Activated CD4-positive, alpha-beta T cell treated with anti-CD3 and anti-CD28 coated beads, Interleukin-2, amount 10 ng/mL, durations not matched to agents 7 days and 5 days (primary cell): ENCODE measurements at places on chromosomes 6 and 20.
A peak's percentile ranks its signal among the peaks of the same experiment; 100 is the strongest.

DNA sequence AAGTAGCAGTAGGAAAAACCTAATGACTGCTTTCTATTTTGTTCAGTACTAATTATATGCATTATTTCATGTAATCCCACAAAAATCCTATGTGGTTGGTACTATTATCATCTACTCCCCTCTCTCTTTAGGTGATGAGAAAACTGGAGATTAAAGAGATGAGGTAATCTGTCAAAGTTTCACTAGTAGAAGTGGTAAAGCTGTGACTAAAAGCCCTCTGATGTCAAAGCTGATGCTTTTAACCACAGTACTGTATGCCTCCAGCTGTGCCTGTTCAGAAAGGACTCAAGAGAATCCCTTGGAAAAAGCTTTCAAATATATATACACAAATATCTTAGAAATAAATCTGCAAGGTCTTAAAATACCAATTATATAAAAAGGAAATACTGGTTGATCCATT lies 38.0 kb downstream of the PHIP start:
- H3K36me3 ChIP-seq = peaks cover 61% of the 10 kb centered on the region
- no peak overlapping the region for H3K4me3 ChIP-seq
- H3K27me3 ChIP-seq = no peaks in the 10 kb centered on the region
- no peak for DNase-seq

GRCh38 chr20:47677635-47678453 lies 107.4 kb downstream of the SULF2 start:
- no peaks in the 10 kb centered on the region for H3K36me3 ChIP-seq
- H3K27me3 ChIP-seq = no peaks in the 10 kb centered on the region
- H3K4me1 ChIP-seq = no peaks in the 10 kb centered on the region

DNA sequence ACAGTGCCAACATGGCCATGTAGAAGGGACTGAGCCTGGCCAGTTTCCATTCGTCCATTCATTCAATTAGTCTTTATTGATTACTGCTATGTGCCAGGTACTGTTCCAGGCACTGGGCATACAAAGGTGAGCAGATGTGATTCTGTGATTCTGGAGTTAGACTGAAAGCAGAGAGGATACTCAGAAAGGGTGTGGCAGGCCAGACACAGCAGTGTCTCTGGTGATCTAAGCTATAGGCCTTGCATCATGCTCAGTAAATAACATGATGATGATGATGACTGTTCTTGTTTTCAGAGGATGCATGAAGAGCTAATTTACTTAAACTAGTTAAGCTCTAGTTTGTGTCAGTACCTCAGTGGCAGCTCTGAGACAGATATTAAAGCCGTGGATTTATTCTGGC lies 31.4 kb upstream of the FUCA2 start:
- no peaks in the 10 kb centered on the region for H3K27me3 ChIP-seq
- no peak for DNase-seq
- H3K4me3 ChIP-seq = no peak overlapping the region
- H3K27ac ChIP-seq = peak overlapping the region; percentile 75
- peaks cover 84% of the 10 kb centered on the region for H3K4me1 ChIP-seq

- H3K36me3 ChIP-seq = peaks cover 2% of the 10 kb centered on the region
- H3K27ac ChIP-seq = no peak overlapping the region
- H3K4me1 ChIP-seq = no peaks in the 10 kb centered on the region
- peak; percentile 50 for DNase-seq
- no peak overlapping the region for H3K4me3 ChIP-seq
- H3K27me3 ChIP-seq = no peaks in the 10 kb centered on the region
Measured at GRCh38 chr20:3563548-3564177, 92.8 kb downstream of the ATRN start.

DNA sequence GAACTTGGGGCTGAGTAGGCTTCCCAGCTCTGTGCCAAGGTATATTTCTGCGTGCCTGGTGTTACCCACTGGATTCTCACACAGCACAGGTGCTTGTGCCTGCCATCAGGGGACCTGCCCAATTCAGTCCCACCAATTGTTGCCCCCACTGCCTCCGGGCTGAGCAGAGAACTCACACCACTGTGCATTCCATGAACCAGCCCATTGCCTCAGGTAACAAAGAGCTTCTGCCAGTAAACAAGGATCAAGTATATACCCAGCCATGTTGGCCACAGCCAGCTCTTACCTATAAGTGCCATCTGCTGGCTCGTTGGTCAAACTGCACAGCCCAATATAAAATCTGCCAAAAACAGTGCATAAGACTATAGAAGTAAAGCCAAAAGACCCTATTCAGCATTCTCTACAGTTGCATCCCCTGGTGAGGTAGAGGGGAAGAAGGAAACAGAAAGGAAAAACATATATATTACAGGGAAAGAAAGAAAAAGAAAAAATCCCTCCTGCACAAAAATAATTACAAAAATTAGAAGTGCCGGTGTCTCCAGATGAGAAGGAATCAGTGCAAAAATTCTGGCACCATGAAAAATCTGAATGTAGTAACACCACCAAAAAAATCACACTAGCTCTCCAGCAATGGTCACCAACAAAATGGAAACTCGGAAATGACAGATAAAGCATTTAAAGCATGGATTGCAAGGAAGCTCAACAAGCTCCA lies 241.4 kb downstream of the IBTK start:
- H3K4me3 ChIP-seq = no peak overlapping the region
- H3K36me3 ChIP-seq = no peaks in the 10 kb centered on the region
- no peak overlapping the region for H3K27ac ChIP-seq
- no peak for DNase-seq
- H3K4me1 ChIP-seq = no peaks in the 10 kb centered on the region

DNA sequence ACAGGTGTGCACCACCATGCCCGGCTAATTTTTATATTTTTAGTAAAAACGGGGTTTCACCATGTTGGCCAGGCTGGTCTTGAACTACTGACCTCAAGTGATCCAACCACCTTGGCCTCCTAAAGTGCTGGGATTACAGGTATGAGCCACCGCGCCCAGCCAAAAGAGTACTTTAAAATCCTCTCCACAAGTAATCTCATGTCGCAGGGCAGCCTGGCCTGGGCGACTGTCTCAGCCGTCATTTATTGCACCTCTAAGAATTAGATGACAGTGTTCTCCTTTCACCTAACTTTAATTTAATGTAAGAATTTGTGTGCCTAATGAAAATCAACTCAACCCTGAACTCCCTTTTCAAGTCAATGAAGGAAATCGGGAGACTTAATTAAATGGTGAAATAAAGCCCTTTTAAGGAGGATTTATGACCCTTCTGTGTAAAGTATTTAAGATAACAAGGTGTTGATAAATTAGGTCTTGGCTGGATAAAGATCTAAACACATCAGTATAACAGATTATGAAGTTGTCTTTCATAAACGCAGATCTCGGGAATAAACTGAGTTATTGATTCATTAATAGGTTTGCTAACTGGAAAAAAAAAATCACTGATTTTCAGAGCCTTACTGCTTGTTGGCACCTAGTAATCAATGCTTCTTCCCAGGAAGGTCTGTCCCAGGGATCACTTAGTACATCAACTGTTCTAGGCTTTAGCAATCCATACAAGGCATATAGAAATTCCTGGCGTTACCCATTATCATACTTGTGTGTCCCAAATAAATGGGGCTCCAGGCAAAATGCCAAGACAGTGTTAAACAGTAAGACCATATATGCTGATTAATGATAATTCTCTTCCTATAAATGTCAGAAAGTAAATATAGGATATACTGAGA lies 209.3 kb downstream of the GMDS start:
- no peak for DNase-seq
- H3K27me3 ChIP-seq = peaks cover 7% of the 10 kb centered on the region
- H3K4me3 ChIP-seq = no peak overlapping the region
- H3K27ac ChIP-seq = no peak overlapping the region

DNA sequence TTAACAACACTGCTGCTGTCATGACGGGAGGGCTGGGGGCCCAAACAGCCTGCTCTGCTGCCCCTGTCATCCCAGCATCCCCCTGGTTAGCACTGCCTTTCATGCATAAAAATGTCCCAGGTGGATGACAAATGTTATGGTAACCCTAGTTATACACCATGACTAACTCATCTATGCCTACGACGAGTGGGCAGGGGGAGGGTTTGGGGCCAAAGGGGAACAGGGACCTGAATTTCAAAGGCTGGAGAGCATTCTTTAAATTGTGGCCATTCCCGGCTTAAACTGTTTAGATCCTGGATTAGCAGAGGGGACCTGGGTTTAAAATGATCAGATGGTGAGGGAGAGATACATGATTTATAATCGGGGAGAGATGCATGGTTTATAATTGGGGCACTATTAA lies 24.4 kb downstream of the GNAS-AS1 start:
- no peak for DNase-seq
- H3K27ac ChIP-seq = no peak overlapping the region
- no peaks in the 10 kb centered on the region for H3K4me1 ChIP-seq
- H3K36me3 ChIP-seq = peaks cover 4% of the 10 kb centered on the region

DNA sequence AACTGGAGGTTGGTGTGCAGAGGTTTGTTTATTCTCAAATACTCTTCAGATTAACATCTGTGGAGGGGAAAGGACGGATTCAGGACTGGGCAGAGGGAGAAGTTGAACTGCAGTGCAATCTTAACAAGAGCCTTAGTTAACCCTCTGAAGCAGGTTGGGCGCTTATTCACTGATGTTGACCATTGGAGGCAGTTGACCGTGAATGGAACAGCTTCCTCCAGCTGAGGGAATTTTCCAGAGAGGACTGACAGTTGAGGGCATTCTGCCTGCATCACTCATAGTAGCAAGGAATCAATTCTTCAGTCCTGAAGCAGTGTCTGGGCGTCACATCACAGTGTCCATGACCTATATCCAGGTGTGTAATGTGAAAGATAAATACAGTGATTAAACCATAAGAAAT lies 80.9 kb downstream of the PLCB4 start:
- H3K27me3 ChIP-seq = no peaks in the 10 kb centered on the region
- no peaks in the 10 kb centered on the region for H3K4me1 ChIP-seq
- no peaks in the 10 kb centered on the region for H3K36me3 ChIP-seq

GRCh38 chr6:168926306-168926705 lies 327.3 kb downstream of the THBS2 start:
- H3K4me3 ChIP-seq = no peak overlapping the region
- no peaks in the 10 kb centered on the region for H3K4me1 ChIP-seq
- H3K27me3 ChIP-seq = no peaks in the 10 kb centered on the region
- DNase-seq = no peak
- no peaks in the 10 kb centered on the region for H3K36me3 ChIP-seq

DNA sequence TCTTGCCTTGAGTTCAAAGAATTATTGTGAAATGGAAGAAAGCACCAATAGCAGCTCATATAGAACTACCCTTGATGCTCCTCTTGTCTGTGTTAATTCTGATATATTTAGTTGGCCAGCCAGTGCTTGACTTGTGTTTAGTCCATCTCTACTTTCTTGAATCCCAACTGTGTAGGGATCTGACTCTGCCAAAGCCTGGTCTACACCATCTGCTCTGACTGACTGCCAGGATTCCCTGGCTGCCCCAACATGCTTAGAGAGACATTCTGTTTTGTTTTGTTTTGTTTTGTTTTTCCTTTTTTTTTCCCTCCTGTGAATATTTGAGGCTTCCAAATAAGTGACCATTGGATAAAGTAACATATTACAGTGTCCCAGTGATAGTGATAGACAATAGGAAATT lies 953.7 kb upstream of the MANEA start:
- no peaks in the 10 kb centered on the region for H3K27me3 ChIP-seq
- H3K36me3 ChIP-seq = no peaks in the 10 kb centered on the region
- no peak overlapping the region for H3K27ac ChIP-seq
- no peaks in the 10 kb centered on the region for H3K4me1 ChIP-seq

DNA sequence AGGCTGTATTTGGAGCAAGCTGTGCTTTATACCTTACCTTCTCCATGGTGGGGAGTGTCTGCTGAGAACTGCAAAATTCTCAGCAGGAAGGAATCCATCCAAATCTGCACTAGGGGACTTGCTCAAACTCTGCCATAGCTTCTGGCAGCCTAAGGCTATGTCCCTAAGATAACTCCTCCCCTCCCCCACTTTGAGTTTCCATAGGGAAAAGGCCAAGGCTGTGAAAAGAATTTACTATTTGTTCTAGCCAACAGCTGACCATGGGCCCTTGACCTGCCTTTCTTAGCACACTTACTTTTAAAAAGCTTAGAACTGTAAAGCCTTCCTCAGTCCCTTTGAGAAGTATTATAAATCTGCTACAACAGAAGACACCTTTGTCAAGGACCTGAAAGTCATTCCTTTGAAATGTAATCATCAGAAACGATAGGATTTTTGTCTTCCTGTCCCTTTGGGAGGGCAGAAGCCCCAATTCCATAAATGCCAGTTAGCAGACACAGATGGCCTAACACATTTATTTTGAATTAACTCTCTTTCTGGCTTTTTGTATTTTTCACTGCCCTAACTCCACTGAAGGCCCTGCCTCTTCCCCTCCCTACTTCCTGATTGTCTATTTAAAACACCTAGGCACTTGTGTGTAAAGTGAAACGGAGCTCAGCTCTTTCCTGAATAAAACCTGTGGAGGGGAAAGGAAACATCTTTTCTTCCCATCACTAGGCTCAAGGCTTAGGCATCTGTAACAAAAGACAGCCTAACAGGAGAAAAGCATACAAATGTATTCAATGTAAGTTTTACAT lies 157.1 kb downstream of the AKAP7 start:
- no peaks in the 10 kb centered on the region for H3K36me3 ChIP-seq
- H3K4me1 ChIP-seq = peaks cover 11% of the 10 kb centered on the region
- no peak for DNase-seq
- no peaks in the 10 kb centered on the region for H3K27me3 ChIP-seq

- no peaks in the 10 kb centered on the region for H3K27me3 ChIP-seq
- no peak overlapping the region for H3K27ac ChIP-seq
- no peak overlapping the region for H3K4me3 ChIP-seq
- peaks cover 53% of the 10 kb centered on the region for H3K4me1 ChIP-seq
- H3K36me3 ChIP-seq = peaks cover 64% of the 10 kb centered on the region
- no peak for DNase-seq
Measured at GRCh38 chr6:89928604-89929003, 34.3 kb downstream of the GJA10 start.
